GM20000 (cell line): ENCODE measurements at places on chromosomes 1 and 21.
A peak's percentile ranks its signal among the peaks of the same experiment; 100 is the strongest.

DNA sequence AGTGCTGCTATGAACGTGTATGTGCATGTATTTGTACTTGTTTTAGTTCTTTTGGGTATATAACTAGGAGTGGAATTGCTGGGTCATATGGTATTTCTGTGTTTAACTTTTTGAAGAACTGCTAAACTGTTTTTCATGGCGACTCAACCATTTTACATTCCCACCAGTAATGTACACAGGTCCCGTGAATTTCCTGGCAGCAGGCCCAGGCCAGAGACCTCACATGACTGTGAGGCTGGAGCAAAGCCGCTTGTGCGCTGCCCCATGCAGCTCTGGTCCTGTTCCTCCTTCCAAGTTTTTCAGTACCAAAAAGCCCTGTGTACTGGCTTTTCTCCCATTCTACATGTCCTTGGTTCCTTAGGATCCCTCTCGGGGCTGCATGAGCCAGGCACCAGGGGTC, 29.6 kb downstream of the ACOT11 start:
- DNase-seq, result no peak

DNA sequence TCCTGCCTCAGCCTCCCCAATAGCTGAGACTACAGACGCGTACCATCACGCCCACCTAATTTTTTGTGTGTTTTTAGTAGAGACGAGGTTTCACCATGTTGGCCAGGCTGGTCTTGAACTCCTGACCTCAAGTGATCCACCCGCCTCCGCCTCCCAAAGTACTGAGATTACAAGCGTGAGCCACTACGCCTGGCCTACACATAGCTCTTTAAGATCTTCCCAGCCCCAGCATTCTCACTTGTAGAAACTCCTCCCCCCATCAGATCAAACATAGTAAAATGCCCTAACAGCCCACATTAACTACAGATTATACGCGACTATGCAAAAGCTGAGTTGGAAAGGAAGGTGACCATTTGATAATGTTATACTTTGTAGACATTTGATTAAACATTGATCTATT, 634.8 kb downstream of the MATN1 start:
- DNase-seq, result no peak

GRCh38 chr1:192905049-192905448, 96.2 kb downstream of the RGS2 start:
- DNase-seq, result no peak

DNA sequence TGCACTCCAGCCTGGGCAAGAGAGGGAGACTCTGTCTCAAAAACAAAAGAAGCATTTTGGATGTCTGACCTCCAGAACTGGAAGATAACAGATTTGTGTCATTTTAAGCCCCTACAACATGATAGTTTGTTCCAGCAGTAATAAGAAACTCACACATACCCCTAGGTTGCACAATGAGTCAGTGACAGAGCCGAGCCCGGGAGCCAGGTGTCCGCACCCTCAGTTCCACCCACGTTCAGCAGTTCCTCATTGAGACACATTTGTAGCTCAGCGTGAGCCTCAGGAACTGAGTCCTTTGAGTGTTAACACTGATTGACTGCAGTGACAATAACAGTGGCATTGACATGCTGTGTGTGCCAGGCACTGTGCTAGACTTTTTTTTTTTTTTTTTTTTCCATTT, 19.8 kb downstream of the LRRC38 start:
- DNase-seq, result peak; percentile 62

GRCh38 chr1:149997585-149998262, 12.8 kb downstream of the OTUD7B start:
- peak; percentile 42 for DNase-seq

DNA sequence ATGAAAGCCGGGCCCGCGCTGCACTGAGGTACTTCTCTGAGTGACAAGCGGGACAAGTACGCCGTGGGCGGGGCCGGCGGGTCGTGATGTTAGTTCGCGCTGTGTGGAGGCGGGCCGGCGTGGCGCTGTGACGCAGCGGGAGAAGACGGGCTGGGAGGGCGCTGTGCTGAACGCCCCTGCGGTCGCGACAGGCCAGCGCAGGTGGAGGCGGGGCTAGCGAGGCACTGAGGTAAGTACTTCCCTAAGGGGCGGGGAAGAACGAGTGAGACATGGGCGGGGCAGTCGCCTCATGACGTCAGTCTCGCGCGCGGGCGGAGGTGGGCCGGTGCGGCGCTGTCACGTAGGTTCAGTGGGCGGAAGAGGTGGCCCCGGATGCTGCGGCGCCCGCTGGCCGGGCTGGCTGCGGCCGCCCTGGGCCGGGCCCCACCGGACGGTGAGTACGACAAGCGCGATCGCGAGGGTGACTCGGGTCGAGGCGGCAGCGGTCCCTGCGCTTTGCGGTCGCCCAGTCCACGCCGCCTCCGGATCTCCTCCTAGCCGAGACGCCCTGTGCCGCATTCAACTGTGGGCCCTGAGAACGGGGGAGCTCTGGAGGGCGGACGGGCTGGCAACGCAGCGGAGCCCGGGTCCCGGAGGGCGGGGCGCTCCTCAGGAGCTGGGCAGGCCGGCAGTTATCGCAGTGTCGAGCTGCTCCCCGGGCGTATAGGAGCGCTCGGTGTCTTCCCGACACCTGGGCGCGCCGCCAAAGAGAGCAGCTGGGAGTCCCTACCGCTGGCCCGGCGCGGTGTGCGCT, at the start of gene GUK1:
TSS of gene GUK1 (plus strand) at position 349 of the 793 bp plus-strand sequence. CDS start at position 373, 24 bp downstream.
- DNase-seq, result peak; percentile 98

GRCh38 chr1:50985094-50985493, 15.0 kb downstream of the CDKN2C start:
- no peak for DNase-seq

DNA sequence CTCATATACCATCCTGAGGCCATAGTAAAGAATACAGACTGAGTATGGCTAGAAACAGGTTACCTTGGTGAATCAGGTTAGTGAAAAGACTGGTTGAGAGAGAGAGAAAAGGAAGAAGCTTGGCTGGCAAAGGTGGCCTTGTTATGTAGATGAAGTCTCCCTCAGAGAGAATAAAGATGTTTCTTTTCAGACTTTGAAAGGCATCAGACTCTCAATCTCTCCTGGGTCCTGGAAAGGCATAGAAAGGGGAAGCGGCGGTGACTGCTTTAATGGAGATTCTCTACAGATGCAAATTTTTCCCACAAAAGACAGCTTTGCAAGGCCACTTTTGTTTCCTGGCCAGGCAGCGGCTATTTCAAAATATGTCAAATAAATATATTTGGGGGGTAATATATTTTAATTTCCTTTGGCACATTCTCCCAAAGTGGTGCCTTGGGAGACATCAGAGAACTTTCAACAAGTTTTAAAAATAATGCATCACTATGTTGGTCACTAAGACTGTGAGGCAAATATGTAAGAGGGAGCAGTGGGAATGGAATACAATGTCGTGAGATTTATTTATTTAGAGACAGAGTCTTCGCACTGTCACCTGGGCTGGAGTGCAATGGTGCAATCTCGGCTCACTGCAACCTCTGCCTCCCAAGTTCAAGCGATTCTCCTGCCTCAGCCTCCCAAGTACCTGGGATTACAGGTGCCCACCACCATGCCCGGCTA, 46.1 kb downstream of the NPHS2 start:
- no peak for DNase-seq

GRCh38 chr1:39204441-39205081, at the start of gene MACF1:
MACF1 (plus strand) TSS chr1:39204695; CDS start chr1:39205023, 328 bp downstream.
- no peak for DNase-seq

DNA sequence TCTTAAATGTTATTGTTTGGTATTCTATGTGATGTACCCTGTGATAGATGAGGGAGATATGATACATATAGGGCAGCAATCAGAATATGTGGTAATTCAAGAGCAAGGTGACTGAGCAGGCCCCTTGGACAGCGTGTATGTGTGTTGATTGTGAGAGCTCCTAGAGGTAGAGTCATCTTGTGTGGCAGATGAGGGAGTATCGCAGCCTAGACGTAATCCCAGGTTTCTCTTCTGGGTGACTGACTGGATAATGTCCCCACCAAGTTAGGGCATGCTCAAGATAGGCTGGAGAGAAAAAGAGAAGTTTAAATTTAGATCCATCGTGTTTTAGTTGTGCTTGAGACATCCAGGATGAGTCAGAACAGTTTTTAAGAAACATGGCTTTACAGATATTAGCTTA, 185.3 kb downstream of the ZP4 start:
- no peak for DNase-seq

DNA sequence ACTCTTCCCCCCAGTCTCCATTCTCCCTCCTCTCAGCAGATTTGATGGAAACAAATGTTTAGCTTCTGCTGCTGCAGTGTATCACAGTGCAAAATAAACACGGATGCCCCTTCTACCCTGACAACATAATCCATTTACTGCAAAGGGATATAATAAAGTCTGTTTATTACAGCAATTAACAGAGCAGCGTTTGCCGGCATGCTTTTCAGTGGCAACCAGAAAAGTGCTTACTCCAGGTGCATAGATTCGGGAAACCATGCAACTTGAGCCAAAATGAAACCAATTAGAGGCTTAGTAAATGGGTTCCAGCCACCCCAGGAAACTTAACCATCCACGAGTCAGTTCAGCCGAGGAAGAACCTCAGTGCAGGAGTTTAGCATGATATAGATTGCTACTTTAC, 12.9 kb upstream of the LEMD1 start:
- DNase-seq, result no peak

DNA sequence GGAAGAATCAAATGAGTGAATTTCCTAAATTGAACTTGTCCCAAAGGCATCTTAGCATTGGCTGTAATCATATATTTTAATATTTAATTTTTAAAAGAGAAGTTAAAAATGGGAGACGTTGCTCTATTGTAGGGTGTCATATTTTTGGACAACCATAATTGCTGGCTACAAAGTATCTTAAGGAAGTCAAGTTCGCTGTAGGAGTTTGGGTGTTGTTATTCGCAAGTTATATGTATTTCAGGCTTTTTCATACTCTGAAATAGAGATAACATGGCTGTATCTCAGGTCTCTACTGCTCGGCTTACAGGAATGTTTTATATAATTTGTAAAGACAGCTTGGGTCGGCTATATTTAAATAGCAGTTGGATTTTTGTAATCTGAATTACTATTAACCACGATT, 852 bp downstream of the TMEM50A start:
- DNase-seq, result no peak

- peak; percentile 3 for DNase-seq
Measured at GRCh38 chr1:148160343-148161052, 8.4 kb upstream of the NBPF11 start.

- DNase-seq, result no peak
Measured at GRCh38 chr1:19815801-19816736, 986 bp upstream of the RNF186 start.

- no peak for DNase-seq
Measured at GRCh38 chr1:37394574-37395464, 79.6 kb upstream of the ZC3H12A start.

GRCh38 chr1:37151789-37152188, 117.5 kb upstream of the GRIK3 start:
- DNase-seq, result no peak

GRCh38 chr1:239437822-239438221, 51.5 kb downstream of the CHRM3 start:
- no peak for DNase-seq

- DNase-seq, result no peak
Measured at GRCh38 chr1:50702395-50702794, 257.7 kb downstream of the FAF1 start.

- DNase-seq, result no peak
Measured at GRCh38 chr1:153818876-153819275, 43.7 kb downstream of the SLC27A3 start.

GRCh38 chr1:224726441-224727182, 110.5 kb downstream of the CNIH3 start:
- DNase-seq, result no peak
